ENCODE measurements at places on chromosomes 1 and 21.

DNA sequence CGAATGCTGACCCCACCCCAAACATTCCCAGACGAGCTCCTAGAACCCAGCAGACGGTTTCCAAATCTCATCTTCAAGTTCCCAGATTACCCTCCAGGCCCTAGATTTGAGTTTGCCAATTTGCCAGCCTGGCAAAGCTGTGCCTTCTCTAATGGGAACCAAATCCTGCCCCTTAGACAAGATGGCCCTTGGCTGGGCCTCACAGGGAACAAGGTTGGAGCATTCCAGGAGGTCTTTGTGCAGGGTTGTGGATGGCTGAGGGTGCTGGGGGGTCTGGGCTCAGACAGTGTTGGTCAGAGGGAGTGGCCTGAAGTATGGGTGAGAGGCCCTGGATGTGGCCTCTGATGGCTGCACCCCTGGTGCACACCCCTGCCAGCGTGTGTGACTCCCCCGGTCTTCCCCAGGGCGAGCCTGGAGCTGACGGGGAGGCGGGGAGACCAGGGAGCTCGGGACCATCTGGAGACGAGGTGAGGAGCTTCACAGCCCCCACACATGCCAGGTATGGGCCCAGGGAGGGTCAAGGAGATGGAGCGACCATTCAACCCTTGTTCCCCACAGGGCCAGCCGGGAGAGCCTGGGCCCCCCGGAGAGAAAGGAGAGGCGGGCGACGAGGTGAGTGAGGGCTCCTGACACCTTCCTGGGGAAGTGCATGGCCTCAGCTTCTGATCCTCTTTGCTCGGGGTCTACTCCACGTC lies 10.2 kb downstream of the COL6A1 start:
- no peak for DNase-seq

DNA sequence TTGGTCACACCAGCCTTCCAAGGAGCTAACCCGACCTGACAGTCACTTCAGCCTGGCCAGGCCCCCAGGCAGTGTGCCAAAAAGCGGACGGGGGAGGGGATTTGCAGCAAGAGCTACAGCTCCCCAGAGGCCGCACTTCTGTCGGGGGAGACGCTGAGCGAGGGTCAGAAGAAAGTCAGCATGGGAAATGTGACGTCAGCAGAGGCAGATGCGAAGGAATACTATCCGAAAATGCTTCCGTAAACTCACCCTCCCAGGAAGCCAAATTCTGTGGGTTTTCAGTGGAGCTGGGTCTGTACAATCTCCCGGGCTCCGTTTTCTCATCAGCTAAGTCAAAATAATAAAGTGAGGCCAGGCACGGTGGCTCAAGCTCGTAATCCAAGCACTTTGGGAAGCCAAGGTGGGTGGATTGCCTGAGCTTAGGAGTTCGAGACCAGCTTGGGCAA lies 28.5 kb upstream of the ECE1 start:
- DNase-seq = no peak

- no peak for DNase-seq
Observed at GRCh38 chr1:37476460-37477197, 2.2 kb downstream of the ZC3H12A start.

DNA sequence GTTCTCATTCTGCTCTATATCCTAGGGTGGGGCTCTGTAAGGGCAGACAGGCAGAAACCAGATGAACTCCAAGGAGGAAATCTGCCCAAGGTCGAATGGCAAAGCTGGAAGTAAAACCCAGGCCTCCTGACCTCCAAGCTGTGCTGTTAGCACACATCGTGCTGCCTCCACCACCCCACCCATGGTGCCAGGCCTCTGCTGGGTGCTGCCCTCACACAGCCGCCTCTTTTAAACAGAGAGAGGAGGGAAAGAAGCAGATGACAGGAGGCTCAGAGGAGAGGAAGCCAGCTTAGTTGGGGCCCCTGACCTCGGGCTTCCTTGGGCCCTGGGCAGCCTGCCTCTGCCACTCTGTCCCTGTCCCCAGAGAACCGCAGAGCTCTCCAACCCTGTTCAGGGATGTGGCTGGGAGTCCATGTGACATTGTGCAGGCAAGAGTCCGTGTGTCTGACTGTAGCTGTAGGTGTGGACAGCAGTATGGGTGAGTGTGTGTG lies 1.1 kb downstream of the SYNC start:
- DNase-seq = no peak

DNA sequence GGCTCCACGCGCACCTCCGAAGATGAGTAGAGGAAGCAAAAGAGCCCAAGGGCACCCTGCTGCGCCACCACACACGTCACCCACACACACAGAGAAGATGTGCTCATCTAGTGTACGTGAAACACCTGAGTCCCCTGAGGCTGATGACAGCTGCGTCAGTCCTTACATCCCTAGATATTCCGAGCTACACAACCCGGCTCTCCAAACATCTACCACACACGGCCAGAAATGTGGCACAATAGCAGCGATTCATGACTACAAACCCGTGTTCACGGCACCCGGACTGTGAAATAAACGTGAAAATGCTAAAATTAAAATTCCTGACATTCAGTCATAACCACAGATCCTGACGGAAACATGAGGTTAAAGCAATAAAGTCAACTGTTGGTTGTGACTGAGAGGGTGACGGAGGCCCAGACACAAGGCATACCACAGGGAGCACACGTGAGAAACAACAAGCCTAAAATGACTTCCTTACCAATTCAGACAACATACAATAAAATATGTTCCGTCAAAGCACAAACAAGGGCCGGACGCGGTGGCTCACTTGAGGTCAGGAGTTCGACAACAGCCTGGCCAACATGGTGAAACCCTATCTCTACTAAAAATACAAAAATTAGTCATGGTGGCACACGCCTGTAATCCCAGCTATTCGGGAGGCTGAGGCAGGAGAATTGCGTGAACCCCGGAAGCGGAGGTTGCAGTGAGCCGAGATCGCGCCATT lies 7.3 kb downstream of the SSU72 start:
- DNase-seq = no peak

- no peak for DNase-seq
Observed at GRCh38 chr1:208874915-208875314, 630.7 kb upstream of the PLXNA2 start.

GRCh38 chr1:8152731-8153702 lies 126.9 kb upstream of the ERRFI1 start:
- peak; percentile 30 for DNase-seq

- no peak for DNase-seq
Observed at GRCh38 chr1:97441966-97442365, 478.9 kb downstream of the DPYD start.

DNA sequence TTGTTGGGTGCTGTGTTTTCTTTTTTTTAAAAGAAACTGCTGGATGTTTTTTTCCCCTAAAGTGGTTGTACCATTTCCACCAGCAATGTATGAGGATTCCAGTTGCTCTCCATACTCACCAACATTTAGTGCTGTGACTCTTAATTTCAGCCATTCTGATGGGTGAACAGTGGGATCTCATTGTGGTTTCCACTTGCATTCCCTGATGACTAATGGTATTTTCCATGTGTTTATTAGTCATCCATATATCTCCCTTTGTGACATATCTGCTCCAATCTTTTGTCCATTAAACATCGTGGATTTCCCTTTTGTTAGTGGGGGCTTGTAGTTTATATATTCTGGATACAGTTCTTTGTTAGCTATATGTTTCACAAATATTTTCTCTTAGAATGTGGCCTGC lies 206.0 kb downstream of the CAMTA1 start:
- no peak for DNase-seq

GRCh38 chr1:109959974-109960744 lies 24.4 kb upstream of the AHCYL1 start:
- no peak for DNase-seq

GRCh38 chr1:89739013-89739843 lies 81.6 kb upstream of the LRRC8D start:
- no peak for DNase-seq

- DNase-seq = no peak
Observed at GRCh38 chr1:201261771-201262547, 21.3 kb upstream of the PKP1 start.

GRCh38 chr1:978069-978834 lies 3.6 kb downstream of the PERM1 start:
- DNase-seq = no peak

DNA sequence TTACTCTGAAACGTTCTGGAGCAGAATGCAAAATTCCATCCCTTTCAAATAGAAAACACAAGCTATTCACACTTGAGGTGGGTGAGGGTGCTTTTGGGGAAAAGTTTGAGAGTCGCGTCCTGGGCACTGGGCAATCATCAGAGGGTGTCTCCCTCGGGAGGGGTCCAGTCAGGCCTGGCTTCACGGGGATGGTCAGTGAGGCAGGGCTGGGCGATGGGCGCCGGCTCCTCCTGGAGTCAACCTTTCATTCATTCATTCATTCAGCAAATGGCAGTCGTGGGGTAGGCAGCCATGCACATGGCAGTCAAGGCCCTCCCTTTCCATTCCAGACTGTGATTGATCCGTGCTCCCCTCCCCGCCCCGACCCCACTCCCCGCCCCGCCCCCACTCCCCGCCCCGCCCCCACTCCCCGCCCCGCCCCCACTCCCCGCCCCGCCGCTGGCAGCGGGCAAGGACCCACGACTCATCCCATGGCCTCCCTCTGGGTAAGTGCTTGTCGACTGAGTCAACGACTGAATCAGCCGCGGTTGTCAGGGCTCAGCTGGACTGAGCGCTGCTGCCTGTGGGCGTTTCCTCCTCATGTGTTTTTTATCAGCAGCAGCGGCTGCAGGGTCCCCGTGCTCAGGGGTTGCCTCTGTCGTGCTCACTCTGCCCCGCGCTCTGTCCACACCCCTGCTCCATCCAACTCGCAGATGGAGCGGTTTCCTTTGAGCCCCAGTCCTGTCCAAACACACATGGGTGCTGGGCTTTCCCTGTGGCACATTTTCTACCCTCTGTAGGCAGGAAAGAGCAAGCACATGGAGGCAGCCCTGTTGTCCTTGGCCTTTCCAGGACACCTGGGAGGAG lies 12.5 kb upstream of the SPSB1 start:
- DNase-seq = no peak

DNA sequence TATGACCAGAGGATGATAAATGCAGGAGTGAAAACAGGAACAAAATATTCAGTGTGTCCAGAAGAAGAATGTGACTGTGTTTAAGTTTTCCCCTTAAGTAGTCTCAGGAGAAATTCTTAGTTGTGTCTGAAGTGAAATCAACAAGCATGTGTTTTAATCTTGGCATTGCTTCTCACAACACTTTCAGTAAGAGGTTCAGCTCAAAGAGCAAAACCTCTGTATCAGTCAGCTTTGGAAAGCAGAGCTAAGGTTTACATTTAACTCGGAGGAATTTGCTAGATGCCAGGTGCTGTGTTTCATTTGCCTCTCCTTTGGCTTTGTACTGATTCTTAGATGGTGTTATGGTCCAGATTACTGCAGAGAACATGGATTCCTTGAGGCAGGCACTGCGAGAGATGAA lies 28.6 kb downstream of the CC2D1B start:
- no peak for DNase-seq

- DNase-seq = no peak
Observed at GRCh38 chr1:40606978-40607377, 58.5 kb downstream of the RIMS3 start.

DNA sequence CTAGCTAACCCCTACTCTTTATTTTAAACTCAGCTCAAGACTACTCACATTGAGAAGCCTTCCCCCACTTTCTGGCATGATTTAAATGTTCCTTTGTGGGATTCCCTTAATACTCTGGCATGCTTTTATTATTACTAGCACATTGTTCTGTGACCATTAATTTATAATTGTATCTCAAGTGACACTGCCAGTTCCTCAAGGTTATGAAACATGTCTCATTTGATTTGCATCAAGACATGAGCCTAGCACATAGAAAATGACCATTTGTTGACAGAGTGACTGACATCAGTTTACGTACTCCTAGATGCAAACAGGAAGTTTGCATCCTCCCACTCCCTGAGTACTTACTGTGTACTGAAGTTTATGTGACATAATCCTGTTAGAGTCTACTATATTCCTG lies 15.2 kb downstream of the RGS4 start:
- no peak for DNase-seq

DNA sequence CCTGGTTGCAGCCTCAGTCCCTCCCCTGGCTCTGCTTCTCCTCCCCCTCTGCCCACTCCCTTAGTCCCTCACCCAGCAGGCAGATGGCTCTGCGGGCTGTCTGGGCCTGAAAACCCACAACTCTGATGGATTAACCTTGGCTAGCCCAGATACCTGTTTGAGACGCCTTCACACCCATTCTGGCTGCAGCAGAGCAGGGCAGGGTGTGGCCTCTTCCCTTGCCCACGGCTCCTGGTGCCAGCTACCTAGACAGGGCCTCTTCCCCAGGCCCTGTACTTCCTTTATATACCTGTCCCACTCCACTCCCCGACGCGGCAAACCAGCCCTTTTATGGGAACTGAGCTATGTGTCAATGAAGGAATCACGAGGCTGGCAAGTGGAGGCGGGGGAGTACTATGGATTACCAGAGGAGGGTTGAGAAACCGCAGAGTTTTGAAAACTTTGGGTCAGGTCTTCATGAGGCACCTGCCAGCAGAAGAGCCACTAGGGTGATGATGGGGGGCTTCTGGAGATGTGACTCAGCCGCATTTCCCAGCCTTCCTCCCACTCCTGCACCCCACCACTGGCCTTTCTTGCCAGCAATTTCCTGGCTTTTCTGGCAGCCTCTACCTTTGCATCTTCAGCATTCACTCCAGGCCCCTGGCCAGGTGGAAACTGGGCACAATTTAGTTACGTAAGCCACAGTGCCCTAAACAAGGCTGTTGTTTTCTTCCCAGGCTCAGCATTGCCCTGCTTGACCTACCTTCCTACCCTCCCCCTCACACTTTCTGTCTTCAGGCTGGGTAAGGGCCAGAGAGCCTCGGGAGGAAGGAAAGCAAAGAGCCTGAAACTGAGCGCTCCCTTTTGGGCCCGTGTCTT lies at the start of gene CHI3L1:
TSS of gene CHI3L1 (minus strand) at position 259 of the 858 bp plus-strand sequence. CDS start at position 178, 81 bp downstream.
- DNase-seq = no peak

- no peak for DNase-seq
Observed at GRCh38 chr1:241654641-241655040, 2.6 kb downstream of the WDR64 start.

DNA sequence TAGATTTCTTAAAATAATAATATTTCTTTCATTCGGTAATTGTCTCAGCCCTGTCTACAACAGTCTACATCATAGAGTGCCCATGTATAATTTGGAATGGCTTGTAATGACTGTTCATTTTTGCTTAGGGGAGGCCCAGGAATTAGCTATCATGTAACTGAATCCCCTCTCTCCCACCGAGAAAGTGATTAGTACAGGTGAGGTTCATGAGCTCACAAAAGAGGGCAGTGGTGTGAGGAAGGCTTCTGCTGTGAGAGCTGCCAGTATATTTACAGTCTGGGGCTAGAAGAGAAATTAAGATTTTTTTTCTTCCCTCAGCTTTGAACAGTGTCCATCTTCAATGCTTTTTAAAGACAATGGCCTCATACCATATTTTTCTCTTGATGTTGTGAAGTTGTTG lies 340.7 kb downstream of the ADGRL2 start:
- DNase-seq = no peak
